Fibroblast of skin of left quadriceps (primary cell): ENCODE measurements at places on chromosomes 11 and 22.

GRCh38 chr11:111299101-111300026 lies 1.0 kb downstream of the POU2AF3 start:
- no peak for DNase-seq

DNA sequence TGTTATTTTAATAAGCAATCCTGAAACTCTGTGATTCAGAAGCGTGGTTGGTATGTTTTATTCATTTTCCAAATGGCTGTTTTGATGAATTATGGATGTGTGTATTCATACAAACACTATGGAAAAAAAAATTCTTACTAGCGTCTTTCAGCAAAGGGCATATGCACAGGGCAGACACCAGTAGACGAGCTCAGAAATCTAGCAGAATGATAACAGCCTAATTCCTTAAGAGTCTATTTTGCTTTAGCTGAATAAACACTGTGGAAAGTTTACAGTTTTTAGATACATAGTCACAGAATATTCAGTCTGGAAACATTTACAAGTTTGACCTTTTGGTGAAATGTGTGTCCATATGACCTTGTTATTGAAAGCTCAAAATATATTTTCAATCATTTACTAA lies 418.8 kb upstream of the LUZP2 start:
- no peak for DNase-seq

GRCh38 chr11:26905368-26905767 lies 88.5 kb upstream of the FIBIN start:
- DNase-seq: peak; percentile 22

- DNase-seq: no peak
These were observed 22.5 kb downstream of the KRTAP5-5 start for GRCh38 chr11:1652026-1652425.

- DNase-seq: no peak
These were observed 96.6 kb upstream of the FAT3 start for GRCh38 chr11:92128026-92128425.

DNA sequence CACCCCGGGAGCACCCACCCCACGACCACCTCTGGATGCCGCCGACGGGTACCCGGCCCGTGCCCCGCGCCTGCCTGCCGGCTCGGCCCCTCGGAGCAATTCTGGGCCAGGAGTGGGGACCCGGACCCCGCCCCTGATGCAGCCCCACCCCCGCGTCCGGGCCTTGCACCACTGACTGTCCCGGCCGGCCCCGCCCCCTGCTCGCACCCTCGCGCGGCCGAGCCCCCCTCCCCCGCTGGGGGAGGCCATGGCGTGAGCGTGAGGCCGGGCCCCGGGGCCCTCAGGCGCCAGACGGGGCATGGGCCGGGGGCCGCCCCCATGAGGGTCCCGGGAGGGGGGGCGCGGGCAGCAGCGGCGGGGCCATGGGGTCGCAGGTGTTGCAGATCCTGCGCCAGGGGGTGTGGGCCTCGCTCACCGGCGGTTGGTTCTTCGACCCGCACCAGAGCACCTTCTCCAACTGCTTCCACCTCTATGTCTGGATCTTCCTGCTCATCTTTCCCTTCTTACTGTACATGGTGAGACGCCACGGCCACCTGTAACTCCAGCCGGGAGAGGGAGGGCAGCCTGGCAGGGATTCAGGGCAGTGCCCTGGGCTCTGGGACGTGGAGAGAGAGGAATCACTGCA lies 486 bp downstream of the PCNX3 start:
- no peak for DNase-seq

DNA sequence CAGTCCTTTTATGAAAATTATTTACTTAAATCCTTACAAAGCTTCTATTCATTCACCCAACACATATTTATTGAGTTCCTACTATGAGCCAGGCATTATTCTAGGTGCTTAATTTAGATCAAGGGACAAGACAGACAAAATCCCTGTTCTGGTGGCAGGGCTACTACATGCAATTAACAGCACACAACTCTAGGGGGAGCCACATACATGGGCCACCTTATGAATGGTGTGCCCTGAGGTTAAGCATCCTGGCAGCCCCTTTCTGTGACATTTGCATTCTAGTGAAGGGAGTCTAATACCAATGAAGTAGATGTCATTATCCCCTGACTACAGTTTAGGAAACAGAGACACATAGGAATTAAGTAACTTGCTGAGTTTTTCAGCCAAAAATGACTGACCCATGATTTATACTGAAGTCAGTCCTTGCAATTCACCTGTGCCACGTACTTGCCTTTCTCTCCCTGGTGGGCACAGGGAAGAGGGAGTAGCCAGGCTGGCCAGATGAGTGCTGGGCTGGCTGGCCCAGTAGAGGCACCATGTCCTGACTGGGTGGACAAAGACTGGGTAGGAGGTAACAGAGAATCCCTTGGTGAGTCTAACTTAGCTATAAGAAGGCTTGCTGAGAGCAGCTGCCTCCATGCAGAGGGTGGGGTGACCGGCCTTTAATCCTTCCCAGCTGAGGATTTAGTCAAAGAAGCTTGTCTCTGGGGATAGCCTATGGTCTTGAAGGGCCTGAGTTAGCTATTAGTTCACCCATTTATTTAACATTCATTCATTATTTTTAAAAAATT lies 52.0 kb upstream of the ELF5 start:
- DNase-seq: no peak

DNA sequence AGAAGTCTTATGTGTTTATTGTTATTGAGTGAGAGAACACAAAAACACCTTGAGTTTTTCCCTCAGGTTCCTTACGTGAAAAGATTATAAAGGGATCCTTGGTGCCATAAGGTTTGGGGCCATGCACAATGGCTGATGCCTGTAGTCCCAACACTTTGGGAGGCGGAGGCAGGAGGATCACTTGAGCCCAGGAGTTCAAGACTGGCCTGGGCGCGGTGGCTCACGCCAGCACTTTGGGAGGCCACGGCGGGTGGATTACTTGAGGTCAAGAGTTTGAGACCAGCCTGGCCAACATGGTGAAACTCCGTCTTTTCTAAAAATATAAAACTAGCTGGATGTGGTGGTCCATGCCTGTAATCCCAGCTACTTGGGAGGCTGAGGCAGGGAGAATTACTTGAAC lies 5.4 kb downstream of the SMDT1 start:
- DNase-seq: no peak

DNA sequence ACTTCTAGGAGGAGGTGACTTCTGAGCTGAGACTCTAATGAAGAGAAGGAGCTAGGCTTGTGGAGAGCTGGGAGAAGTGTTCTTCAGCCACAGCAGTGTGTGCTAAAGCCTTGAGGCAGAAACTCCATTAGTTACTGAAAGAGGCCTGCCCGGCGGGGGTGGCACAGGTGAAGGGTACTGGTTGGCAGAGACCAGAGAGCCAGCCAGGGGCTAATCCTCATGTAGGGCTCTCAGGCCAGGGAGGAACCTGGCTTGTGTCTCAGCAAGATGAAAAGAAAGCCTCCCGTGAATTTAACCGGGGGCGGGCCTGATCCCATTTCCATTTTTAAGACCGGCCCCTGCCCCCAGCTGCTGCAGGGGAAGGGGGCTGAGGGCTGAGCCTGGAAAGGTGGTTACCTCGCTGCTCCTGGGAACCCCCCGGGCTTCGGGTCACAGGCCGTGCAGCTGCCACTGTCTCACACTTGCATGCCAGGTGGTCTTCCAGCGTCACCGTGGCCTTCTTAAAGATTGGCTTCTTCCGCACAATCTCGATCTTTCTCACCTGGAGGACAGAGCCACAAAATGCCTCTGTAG lies 15.0 kb downstream of the PDGFB start:
- DNase-seq: no peak

DNA sequence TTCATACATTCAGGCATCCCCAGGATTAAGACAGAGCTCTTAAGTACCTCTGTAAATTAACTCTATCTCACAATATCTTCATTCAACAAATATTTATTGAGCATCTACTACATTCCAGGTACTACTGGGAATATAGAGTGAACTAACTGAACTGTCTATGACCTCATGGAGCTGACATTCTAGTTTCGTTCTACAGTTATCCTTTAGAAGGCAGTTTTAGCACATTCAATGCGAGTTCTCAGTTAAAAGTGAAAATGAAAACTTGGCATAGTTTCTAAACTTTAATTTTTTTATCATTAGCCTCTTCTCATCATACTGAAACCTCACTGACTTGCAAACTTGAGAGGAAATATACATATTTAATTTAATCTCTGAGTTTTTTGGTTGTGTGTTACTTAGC lies 10.7 kb upstream of the MS4A6E start:
- no peak for DNase-seq

DNA sequence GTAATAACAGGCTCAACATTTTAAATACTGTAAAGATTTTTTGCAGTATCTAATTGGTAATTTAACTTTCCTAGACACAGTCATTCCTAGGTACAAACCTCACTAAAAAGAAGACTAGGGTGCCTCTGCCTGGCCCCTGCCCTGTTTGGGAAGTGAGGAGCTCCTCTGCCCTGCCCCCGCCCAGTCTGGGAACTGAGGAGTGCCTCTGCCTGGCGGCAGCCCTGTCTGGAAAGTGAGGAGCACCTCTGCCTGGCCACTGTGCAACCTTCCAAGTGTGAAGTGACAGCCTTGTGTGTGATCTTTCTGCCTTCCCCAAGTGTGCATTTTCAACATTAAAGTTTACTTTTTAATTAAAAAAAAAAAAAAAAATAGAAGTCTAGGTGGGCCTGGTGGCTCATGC lies 4.2 kb downstream of the CHORDC1 start:
- DNase-seq: no peak

- DNase-seq: no peak
These were observed 56.5 kb downstream of the NAT10 start for GRCh38 chr11:34161812-34162492.

DNA sequence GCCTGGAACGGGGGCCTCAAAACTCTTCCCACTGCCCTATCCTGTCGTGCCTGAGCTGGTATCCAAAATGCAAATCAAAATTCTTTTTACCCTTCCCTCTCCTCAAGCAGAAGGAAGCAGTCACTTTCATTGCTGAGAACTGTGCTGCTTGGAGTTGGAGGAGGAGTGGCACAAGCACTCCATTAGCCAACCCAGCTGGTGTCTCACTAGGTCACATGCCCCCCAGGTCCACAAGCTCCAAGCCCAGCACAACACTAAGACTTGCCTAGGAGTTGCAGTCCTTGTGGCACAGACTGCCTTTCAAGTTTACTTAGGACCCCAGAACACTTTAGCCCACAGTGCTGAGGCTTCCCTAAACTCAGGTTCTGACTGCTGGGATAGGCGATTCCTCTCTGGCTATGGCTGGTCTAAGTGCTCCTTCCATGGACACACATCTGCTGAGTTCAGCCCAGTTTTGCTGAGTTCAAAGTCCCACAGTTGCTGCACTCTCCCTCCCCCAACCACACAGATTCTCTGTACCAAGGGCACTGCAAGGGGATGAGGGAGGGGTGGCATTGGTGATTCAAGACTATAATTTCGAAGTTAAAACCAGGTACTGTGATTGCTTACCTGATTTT lies 68.6 kb downstream of the CHRDL2 start:
- DNase-seq: no peak

DNA sequence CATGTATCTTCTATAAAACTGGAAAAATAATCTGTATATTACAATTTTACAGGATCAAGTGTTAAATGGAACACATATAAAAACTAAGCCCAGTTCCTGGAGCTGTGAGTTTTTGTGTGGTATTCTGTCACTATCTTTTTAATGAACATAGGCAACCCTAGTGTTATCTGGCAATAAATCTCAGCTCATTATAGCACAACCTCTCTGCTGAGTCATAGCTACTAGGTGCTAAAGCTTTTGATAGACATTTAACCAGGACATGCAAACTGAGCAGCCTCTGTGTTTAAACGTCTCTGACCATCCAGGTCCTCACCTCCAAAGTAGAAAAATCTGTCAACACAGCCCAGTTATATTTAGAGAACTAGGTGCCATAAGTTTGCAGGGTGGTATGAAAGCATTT lies 91.0 kb upstream of the CARD18 start:
- DNase-seq: no peak

- no peak for DNase-seq
These were observed 171.3 kb downstream of the GRIK4 start for GRCh38 chr11:120682866-120683265.

GRCh38 chr11:84899134-84899533 lies 728.0 kb downstream of the DLG2 start:
- DNase-seq: no peak

DNA sequence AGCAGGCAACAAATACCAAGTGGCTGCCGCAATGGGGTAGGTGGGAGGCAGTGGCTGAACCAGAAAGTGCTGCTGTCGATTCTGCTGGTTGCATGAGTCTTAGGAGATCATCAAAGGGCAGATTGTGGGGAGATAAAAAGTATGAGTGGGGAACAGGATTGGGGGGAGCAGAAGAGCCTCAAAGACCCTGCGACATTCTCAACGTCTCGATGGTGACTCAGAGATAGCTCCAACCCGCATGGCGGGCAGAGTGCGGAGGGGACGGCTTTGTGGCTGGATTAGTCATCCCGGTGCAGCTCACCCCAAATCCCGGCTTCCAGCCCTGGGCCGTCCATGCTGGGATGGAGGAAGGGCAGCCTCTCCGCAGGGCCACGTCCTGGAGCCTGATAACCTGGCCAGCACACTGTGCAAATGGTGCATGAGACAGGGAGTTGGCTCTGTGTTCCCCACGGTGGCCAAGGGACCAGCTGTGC lies 11.6 kb upstream of the RTN4R start:
- no peak for DNase-seq

GRCh38 chr11:38456371-38456770 lies 1858.3 kb upstream of the RAG2 start:
- no peak for DNase-seq

DNA sequence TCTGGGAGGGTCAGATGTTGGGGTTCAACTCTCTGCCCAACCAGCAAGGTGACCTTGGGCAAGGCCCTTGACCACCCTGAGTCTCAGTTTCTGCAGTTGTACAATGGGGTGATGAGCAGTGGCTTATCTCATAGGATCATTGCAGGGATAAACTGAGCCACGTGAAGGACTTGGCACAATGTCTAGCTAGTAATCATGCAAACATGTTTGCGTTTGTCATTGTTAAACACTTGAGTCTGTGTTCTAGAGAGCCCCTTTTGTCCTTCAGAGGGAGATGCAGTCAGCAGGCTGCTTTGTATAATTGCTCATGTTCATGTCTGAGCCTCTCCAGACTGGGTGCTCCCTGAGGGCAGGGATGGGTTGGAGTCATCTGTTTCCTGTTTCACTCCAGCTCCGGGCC lies 15.8 kb downstream of the CD82 start:
- DNase-seq: no peak

DNA sequence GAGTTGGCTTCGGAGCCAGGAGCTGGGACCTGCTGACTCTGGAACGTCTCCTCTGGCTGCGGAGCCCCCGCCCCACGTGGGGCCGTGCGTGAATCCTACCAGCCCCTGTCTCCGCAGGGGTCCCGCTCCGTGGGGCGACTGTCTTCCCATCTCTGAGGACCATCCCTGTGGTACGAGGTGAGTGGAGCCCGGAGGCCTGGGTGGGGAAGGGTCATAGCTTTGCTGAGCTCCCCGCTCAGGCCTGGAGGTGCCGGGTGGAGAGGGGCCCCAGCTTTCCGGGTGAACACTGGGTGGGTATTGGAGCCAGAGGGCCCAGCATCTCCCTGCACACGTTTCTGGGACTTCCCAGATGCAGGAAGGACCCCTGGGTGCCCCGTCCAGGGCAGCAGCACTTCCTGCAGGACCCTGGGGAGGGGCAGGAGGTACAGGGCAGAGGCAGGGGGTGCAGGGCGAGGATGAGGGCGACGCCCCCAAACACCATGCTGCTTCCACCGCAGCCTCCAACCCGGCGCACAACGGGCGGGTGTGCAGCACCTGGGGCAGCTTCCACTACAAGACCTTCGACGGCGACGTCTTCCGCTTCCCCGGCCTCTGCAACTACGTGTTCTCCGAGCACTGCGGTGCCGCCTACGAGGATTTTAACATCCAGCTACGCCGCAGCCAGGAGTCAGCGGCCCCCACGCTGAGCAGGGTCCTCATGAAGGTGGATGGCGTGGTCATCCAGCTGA lies 3.8 kb downstream of the MUC5AC start:
- DNase-seq: no peak
